T-helper 1 cell (primary cell): ENCODE measurements at places on chromosomes 16 and 17.

- DNase-seq, result peak; percentile 43
These were observed 12.8 kb downstream of the CDH16 start for GRCh38 chr16:66905633-66906539.

DNA sequence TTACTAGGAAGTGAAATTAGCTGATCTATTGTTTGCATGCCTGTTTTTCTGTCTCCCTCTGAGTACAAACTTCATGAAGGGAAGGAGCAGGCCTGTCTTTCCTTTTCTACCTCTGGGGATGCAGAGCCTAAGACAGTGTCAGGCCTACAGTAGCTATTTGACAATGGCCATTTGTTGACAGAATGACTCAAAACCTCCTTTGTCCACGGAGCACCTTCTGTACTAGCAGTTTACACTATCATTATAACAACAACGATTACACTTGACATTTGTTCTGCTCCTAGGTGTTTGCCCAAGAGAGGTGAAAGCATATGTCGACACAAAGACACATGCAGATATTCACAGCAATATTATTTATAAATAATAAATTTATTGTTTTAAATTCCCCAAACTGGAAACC lies 132.3 kb upstream of the IRX3 start:
- no peak for DNase-seq

- no peak for DNase-seq
These were observed 119.3 kb upstream of the TOM1L1 start for GRCh38 chr17:54781389-54781788.

GRCh38 chr17:57577751-57578607 lies 167.1 kb downstream of the CCDC182 start:
- DNase-seq, result no peak

GRCh38 chr17:82247856-82248671 lies 19.2 kb downstream of the SLC16A3 start:
- no peak for DNase-seq

DNA sequence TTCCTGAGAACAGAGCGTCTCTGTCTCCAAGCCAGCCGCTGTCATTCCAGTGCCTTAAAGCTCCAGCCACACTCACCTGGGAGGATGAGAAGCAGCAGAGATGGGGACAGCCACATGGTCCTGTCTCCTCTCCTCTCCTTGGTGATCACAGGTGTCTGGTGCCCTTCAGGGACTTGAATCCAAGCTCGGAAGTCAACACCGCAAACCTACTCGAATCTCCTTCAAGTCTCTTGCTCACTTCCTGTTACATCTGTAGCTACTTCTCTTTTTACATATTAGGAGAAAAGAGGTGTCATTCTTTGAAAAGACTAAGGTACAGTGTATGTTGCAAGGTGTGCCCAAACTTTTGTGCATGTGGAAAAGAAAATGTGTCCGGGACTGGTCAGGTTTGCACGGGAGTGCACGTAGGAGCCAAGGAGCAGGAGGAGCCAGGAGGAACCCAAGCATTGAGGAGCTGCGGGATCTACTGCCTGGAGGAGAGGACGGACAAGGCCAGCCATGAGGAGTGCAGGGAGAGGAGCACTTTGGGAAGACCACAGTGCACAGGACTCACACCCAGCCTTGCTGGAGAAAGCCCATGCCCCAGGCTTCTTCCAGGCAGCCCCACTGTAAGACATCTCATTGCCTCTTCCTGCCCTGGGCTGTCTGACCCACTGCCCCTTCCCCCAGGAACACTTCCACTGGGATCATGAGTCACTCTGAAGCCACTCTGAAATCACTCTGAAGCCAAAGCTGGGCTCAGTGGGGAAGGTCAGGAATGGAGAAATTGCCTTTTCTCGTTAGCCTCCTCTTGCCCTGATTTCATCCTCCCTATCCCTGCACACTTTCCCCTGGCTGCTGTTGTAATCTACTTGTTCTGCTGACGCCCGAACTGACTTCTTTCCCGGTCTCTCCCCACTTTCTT lies at the start of gene CD300LD:
Gene CD300LD, minus strand, starts transcription at position 197 of the 904 bp plus-strand sequence. Its CDS starts 81 bp downstream, at position 116.
- no peak for DNase-seq

DNA sequence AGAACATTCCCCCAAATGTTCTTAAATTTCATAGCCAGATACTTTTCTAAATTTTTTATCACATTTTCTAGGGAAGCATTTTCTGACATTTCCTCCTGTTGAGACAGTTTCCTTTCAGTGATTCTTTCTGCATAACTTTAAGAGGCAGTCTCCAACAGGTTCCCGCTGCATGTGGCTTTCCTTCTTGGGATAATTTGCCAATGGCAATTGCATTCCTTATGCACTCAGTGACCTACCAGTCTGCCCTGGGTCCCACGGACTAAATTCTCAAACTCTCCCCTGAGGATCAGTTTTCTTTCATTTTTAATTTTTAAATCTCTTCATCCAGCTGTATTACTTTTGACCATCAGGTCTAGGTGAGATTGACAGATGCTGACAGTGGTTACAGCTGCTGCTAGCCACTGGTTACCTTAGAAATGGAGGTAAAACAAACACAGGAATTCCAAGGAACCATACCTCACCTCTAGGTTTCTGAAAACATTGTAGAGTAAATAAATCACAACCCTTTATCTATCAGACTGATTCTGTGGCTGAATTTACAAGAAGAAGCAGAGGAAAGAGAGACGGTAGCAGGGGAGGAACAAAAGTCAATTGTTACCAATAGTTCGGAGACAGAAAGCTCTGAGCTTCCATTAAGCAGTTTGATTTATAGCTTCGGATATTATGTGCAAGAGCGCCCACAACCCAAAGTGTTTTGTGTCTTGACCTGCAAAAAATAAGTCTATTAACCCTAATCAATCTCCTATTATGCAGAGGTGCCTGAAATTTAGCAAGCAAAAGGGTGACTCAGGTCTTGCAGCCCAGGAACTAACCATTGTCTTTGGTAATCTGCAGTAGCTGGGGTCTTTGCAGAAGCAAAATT lies 216.0 kb downstream of the PMP22 start:
- no peak for DNase-seq

GRCh38 chr16:61671161-61671560 lies 365.1 kb downstream of the CDH8 start:
- DNase-seq, result no peak

DNA sequence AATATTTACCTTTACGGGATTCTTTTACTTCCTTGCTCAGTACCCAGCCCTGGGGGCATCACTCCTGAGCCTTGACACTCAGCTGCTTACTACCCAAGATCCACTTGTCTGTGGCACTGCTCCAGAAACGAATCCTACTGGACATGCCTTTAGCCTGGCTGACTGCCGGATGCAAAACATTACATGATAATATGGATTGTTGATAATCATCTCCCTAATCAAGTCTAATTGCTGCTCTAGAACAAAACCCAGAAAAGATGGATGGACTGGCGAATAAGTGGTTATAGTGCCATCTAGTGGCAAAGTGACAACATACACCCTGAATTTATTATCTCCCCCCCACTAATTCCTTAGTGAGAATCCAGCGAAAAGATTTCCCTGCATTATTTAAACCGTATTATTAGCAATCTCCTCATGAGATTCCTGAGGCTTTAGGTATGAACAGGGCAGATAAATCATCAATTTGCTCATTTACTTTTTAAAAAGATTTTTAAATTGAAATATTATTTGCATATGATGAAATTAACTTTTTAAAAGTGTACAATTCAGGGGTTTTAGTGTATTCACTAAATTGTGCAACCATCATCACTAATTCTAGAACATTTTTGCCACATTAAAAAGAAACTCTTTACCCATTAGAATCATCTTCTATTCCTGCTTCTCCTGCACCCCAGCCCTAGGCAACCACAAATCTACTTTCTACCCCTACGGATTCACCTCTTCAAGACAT lies 61.6 kb downstream of the RGS9 start:
- peak; percentile 71 for DNase-seq

DNA sequence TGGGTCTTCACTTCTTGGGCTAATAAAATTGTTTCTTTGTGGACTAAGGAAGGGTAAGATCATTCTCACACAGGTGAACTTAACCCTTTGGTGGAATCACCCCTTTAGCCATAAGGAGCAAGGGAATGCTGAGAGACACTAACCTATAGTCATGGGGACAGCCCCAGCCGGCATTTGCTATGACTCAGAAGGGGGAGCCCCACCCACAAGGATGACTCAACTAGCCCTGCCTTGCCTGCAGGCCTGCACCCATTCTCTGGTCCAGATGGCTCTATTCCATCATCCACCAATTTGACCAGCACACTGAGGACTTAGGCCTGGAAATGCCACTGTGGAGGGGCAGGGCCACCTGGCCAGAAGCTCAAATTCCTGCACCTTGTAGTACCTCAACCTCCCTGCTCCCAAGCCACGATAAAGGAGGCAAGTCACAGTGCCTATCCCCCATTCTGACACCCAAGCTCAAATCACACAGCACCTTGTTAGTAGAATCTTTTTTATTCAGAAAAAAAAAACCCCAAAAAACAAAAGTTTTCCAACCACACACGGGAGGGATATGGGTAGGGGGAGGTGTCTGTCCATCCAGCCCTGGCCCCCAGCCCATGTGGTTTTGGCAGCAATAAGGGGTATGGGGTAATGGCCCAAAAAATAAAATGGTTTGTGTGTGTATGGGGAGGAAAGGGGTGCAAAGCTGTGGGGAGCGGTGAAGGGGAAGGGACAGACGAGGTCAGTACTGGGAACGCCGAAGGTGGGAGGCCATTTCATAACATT lies 3.0 kb downstream of the PFN1 start:
- peak; percentile 85 for DNase-seq

DNA sequence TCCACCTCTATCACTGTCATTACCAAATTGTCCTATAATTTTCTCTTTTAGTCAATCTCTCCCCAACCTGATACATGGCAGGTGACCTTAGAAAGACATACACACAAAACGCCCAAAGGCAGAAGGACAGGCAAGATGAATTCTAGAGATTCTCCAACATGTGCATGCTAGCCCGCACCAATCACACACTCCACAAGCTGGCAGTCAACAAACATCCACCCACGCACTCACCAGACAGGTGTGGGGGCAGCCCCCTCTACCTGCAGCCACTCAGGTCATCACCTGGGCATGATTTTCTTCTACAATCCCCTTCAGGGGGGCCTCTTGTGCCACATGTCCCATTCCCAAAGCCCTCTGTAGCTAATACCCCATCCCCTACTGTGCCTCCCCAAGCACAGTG lies 9.5 kb downstream of the MPP2 start:
- DNase-seq, result no peak

GRCh38 chr16:27109666-27110523 lies 43.2 kb downstream of the C16orf82 start:
- DNase-seq, result peak; percentile 59

DNA sequence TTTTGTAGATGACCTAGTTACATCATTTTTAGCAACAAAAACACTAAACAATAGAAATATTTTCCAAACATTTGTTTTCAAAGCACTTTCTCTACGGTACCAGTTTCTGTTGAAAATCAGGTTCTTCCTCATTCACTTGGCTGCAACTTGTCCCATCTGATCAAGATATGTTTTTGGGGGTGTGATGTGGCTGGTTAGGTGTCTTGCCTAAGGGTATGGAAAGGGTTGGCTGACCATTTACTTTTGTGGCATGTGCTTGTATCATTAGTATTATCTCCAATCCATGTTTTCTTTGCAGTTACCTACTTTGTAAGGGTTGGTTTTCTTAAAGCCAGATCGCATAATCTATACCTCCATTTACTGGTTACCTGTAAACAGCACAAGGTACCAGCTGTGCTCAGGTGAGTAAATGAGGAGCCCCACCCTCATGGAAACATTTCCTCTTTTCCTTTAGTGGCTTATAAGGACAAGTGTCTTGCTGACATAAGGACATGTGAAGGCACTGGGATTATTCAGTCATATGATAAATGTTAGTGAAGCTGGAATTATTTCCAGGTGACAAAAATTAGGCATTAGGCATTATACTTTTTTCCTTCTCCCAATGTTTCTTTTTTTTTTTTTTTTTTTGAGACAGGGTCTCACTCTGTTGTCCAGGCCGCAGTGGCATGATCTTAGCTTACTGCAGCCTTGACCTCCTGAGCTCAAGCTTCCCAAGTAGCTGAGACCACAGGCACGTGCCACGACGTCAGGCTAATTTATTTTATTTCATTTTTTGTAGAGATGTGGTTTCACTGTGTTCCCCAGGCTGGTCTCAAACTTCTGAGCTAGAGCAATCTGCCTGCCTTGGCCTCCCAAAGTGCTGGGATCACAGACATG lies 162.0 kb downstream of the CCDC182 start:
- DNase-seq, result no peak

- DNase-seq, result peak; percentile 79
These were observed 8.5 kb downstream of the ALOXE3 start for GRCh38 chr17:8109661-8110455.

DNA sequence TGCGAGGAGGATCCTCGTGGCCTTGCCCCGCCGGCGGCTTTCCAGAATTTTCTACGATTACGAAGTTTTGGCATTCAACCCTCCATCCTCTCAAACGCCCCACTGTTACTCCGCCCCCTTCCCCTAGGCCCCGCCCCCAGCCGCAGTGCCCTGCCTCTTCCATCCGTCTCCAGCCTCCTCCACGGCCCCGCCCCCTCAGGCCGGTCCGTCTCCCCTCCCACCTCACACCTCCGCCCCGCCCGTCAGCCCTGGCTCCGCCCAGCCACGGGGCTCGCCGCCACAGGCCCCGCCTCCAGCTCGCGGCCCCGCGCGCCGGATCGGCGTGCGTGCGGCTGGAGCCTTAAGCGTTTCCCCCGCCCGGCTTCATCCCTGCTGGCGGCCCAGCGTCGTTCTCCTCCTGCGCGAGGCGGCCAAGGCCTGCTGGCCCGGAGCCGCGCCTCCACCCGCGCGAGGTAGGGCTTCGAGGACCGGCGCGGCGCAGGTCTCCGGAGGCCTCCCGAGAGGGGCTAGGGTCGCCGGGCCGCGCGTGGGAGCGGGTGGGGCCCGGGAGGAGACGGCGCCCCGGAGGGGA lies at the start of the genes C17orf67 and DGKE:
Gene C17orf67, minus strand, starts transcription at position 112 of the 571 bp plus-strand sequence. CDS start 18,110 bp downstream, outside the sequence.
Gene DGKE, plus strand, starts transcription at position 343 of the 571 bp plus-strand sequence. CDS start 645 bp downstream, outside the sequence.
- DNase-seq, result peak; percentile 99

- DNase-seq, result no peak
These were observed 50.4 kb downstream of the SNX29 start for GRCh38 chr16:12026741-12027490.

- no peak for DNase-seq
These were observed 17.1 kb upstream of the PHB1 start for GRCh38 chr17:49431743-49432142.

DNA sequence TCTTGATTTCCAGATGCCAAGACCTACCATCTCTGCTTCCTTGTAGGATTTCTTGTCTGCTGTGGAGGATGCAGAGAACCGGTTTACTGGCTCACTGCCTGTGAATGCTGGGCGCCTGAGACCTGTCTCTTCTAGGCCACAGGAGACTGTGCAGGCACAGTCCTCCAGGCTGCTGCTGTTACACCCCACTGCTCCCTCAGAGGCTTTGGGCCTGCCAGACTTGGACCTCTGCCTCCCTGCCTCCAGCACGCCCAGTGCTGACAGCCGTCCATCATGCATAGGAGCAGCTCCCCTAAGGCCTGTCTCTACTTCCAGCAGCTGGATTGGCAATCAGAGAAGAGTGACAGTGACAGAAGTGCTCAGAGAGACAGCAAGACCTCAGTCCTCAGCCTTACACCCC lies 6.1 kb downstream of the HROB start:
- DNase-seq, result no peak

- DNase-seq, result no peak
These were observed 3.2 kb downstream of the CRISPLD2 start for GRCh38 chr16:84822990-84823389.
